ENCODE measurements at places on chromosomes 1 and 21.

- no peak for DNase-seq
Observed at GRCh38 chr21:39182016-39182415, 1.2 kb downstream of the PSMG1 start.

- DNase-seq = no peak
Observed at GRCh38 chr1:112686835-112687234, 12.4 kb downstream of the MOV10 start.

DNA sequence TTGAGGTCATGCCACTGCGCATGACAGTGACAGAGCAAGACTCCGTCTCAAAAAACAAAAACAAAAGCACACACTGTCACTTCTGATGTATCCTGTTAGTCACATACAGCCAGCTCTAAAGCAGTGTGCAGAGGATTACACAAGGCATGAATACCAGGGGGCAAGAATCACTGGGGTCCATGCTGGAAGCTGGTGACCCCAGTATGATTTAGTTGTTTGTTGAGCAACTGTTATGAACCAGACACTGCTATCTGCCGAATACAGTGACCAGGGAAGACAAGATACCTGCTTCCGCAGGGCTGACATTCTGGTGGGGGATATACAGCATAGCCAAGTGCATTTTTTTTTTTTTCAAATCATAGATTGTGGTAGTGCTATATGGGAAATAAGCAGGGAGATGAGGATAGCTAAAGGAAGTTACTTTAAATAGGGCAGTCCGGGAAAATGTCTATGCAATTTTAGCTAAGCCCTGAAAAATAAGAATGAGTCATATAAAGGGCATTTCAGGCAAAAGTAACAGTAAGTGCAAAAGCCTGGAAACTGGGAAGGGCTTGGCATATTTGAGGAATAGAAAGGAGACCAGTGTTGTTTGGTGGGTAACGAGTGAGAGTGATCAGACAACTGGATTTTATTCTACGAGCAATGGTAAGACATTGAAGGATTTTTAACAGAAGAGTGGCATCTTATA is 69.7 kb downstream of the ADSS2 start:
- peak; percentile 84 for DNase-seq

DNA sequence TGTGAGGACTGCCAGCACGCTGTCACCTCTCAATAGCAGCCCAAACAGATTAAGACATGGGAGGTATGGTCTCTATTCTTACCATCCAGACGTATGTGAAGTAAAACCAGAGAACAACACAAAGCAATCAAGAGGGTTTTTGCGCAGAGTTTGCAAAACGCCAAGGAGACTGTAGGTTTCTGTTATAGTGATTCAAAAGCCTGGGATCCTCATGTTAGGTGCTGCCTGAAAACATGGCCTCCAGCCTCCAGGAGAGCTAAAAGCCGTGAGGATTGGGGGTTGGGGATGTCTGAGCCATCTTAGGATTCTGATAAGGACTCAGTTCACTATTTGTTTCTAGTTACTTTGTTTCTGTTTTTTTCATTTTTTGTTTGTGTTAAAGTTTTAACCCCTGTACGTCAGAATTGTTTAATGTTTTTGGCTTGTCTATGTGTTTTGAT is 4.2 kb upstream of the CCT8 start:
- DNase-seq = peak; percentile 47

DNA sequence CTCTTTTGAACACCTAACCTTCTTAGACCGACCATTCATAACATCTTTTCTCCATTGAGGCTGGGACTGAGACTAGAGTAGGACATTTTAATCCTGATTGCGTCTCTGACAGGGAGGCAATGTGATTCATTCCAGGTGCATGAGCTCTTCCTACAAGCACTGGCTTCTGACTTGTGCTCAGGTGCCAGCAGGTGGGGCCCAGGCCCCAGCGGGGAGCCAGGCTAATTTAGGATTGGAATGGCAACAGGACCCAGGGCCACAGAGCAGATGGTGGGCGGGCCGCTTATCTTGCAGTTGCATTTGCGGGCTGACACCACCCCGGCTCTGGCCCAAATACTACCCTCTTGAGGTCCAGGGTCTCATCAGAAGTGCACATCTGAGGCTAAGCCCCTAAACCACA is 4.1 kb downstream of the GPA33 start:
- DNase-seq = no peak

DNA sequence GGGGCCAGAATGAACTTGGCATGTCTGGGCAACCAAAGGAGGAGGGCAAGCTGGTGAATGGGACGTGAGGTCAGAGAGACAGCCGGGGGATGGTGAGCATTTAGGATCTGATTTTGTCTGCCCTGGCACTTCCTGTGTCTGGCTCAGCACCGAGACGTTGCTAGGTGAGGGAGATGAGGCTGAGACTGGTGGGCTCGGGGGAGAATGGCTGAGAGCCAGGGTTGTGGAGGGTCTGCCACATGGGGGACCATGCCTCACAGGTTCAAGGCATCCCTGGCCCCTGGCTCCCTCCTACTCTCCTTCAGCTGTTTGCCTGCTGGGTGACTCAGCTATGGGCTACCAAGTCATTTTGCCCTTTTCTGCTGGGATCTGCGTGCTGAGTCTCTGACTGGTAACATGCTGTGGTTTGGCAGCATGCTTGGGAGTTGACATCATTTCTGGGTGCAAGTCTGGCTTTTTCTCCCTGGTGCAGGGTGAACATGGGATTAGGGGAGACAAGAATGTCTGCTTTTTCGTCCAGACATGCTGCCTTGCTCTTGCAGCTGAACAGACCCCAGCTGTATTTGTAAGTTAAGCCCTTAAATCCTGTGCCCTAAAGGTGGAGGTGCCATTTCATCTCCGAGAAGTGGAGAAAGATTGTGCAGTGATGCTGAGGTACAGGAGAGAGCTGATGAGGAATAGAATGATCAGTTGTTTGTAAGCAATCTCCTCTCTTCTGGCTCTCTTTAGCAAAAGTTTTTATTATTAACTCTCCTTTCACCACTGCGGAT is 17.6 kb downstream of the GALNT2 start:
- DNase-seq = peak; percentile 100

GRCh38 chr1:173477286-173478093 is at the start of gene PRDX6:
Gene PRDX6 (plus strand): TSS chr1:173477335. CDS start chr1:173477398, 63 bp downstream.
- peak; percentile 49 for DNase-seq

Measured in fibroblast of skin of back (primary cell).